Activated CD8-positive, alpha-beta T cell treated with anti-CD3 and anti-CD28 coated beads, Interleukin-2, amount 10 ng/mL, durations not matched to agents 7 days and 5 days (primary cell): ENCODE measurements at places on chromosomes 7 and 10. TPM values are rescaled to one million over a fixed set of nuclear protein-coding genes. Genes with fewer than 3 reads are reported as not detected.

DNA sequence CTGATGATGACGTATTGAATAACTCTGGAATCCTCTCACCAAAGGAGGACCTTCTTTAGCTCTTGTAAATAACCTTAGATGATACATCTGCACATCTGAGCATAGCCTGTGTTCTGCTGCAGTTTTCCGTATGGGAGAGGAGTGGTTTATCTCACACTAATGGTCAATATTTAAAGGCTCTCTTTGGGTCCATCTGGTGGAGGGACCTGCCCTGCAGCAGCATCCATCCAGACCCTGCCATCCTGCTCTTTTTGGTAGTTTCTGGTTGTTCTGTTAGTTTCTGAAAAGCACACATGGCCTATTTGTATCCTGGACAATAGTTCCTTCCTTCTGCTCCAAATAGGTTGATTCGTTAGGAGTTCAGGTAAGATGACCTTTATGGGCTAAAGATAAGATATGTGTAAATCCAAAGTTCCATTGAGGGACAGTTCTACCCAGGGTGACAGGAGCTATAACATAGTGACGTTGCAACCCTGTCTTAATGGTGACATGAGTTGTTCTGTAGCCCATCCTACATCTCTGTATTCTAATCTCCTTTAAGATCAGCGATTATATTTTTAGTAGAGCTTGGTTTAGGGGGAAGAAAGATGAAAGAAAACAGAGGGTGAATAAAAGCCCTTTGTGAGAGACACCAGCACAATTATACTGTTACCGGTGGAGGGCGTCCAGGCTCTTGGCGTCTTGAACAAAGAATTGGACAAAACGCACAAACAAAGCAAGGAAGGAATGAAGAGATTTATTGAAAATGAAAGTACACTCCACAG lies 60.0 kb upstream of the KLF14 start:
- peaks cover 20% of the 10 kb centered on the region for H3K27me3 ChIP-seq
- no peak overlapping the region for H3K27ac ChIP-seq
- H3K4me1 ChIP-seq = no peaks in the 10 kb centered on the region
- no peak for DNase-seq
- H3K4me3 ChIP-seq = no peak overlapping the region
- H3K36me3 ChIP-seq = no peaks in the 10 kb centered on the region

- H3K27ac ChIP-seq = no peak overlapping the region
- no peak overlapping the region for H3K4me3 ChIP-seq
- no peaks in the 10 kb centered on the region for H3K4me1 ChIP-seq
- peaks cover 6% of the 10 kb centered on the region for H3K27me3 ChIP-seq
These were observed 92.4 kb downstream of the HYCC1 start for GRCh38 chr7:22921386-22922086.

DNA sequence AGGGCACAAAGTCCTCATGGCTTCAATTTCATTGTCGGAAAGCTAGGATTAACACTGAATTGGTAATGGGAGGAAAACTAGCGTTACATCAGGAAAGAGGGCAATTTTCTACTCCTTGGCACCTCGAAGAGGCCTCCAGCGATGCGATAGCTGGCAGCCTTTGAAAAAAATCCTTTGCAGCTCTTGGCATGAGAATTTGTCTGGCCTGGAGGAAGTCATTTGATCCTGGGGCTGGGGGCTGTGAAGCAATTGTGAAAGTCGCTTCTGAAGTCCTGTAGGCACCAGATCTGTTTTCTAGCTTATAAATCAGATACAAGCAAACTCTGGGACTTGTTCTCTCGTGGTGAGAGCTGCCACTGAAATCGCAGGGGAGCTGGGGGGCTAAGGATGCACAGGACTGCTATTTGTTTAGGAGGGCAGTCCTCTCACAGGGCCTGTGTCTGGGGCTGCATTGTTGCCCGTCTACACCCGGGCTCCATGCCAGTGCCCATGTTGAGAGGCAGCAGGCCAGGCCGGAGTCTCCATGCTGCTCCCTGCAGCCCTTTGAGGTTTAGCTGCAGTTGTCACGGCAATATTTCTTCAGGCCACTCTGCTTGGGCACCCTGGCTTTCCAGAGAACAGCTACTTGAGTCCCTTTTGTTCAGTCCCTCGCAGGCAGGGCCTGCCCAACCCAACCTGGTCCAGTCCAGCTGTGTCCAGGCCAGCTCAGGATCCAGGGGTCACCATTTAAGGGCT lies 206.8 kb upstream of the LYZL1 start:
- H3K27ac ChIP-seq = no peak overlapping the region
- no peak for DNase-seq
- no peaks in the 10 kb centered on the region for H3K4me1 ChIP-seq
- no peak overlapping the region for H3K4me3 ChIP-seq
- no peaks in the 10 kb centered on the region for H3K36me3 ChIP-seq

DNA sequence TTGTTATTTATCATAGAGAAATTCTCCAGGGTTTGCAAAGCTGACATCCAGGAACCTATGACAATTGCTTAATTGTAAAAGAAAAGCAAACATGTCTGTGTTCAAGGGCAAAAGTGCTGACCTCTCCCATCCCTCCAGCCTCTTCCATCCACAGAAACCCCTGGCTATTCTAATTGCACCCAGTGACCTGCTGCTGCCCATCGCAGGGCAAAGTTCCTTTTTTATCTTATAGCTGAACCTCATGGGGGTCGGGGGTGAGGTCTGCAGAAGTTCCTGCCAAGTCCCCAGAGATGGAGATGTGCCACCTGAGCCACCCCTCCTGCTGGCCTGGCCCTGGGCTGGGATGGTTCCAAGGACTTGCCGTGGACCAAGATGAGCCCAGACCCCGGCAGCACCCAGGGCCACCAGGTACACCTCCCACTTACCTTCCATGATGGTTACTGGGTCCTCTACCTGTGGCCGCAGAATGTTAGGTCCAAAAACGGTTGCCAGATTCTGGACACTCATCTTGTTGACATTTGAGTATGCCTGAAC lies 146.5 kb downstream of the MAPK8 start:
- no peaks in the 10 kb centered on the region for H3K4me1 ChIP-seq
- no peaks in the 10 kb centered on the region for H3K36me3 ChIP-seq
- no peak overlapping the region for H3K27ac ChIP-seq
- no peak for DNase-seq

- H3K27me3 ChIP-seq = no peaks in the 10 kb centered on the region
- no peak for DNase-seq
- H3K4me3 ChIP-seq = no peak overlapping the region
- no peak overlapping the region for H3K27ac ChIP-seq
These were observed 75.8 kb upstream of the PARD3 start for GRCh38 chr10:34890939-34891338.

- H3K4me3 ChIP-seq = peak overlapping the region; percentile 98
- peak overlapping the region; percentile 98 for H3K27ac ChIP-seq
- peak; percentile 60 for DNase-seq
- H3K27me3 ChIP-seq = peaks cover 10% of the 10 kb centered on the region
- peaks cover 61% of the 10 kb centered on the region for H3K4me1 ChIP-seq
These were observed 2.4 kb downstream of the SFMBT2 start for GRCh38 chr10:7408291-7409044.

GRCh38 chr10:131758062-131758938 lies 142.5 kb upstream of the PPP2R2D start:
- no peak for DNase-seq
- no peak overlapping the region for H3K4me3 ChIP-seq
- no peak overlapping the region for H3K27ac ChIP-seq
- no peaks in the 10 kb centered on the region for H3K36me3 ChIP-seq

DNA sequence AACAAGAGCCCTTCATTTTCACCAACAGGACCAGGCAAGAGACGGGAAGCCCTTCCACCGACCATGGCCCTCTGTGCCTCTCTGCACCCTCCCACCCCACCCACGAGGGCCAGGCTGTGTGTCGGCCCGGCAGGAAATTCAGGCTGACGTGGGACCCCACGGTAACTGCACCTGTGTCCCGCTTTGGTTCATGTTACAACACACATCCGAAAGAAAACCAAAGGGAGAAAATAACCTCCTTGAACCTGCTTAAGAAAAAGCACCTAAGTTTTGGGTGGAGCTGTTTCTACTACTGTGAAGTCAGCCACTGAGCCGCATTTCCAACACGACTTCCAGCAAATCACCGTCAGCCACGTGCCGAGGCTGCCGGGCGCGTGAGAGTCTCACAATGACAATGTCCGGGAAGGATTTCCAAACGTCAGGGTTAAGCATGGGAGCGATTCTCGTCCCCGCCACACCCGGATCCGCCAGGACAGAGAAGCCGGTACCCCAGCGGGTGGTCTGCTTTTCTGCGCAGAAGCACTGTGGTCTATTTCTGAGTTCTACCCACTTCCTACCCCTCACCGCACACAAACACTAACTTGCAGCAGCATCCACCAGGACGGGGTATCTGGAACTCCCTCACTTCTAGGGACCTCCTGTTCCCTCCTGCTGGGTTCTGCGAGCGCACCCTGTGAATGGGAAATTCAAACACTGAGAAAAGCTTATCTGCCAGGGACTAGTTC lies 36.6 kb downstream of the AMZ1 start:
- peaks cover 3% of the 10 kb centered on the region for H3K27me3 ChIP-seq
- no peak for DNase-seq
- H3K27ac ChIP-seq = no peak overlapping the region
- H3K4me3 ChIP-seq = no peak overlapping the region
- H3K4me1 ChIP-seq = peaks cover 25% of the 10 kb centered on the region

DNA sequence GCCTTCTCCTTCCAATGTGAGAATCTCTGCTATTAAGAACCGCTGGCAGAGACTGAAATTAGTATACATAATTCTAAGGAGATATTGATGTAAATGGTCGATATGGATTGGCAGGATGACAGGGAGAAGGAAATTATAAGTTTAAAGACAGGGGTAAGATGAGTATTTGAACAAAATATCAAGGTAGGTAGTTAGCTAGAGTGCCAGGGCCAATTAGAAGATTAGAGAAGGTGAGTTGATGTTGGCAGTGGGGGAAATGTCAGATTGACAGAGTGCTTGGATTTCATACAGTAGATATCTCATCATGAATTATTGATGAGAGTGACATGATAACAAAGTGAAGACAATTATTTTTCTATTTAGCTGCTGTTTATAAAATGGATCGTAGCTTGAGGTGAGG lies 74.1 kb downstream of the BTRC start:
- H3K4me1 ChIP-seq = no peaks in the 10 kb centered on the region
- no peaks in the 10 kb centered on the region for H3K36me3 ChIP-seq
- no peak overlapping the region for H3K27ac ChIP-seq
- no peaks in the 10 kb centered on the region for H3K27me3 ChIP-seq
- H3K4me3 ChIP-seq = no peak overlapping the region
- no peak for DNase-seq

GRCh38 chr10:111747751-111748150 lies 435.8 kb downstream of the GPAM start:
- no peak overlapping the region for H3K4me3 ChIP-seq
- H3K4me1 ChIP-seq = no peaks in the 10 kb centered on the region
- H3K27me3 ChIP-seq = no peaks in the 10 kb centered on the region
- no peaks in the 10 kb centered on the region for H3K36me3 ChIP-seq
- no peak overlapping the region for H3K27ac ChIP-seq

DNA sequence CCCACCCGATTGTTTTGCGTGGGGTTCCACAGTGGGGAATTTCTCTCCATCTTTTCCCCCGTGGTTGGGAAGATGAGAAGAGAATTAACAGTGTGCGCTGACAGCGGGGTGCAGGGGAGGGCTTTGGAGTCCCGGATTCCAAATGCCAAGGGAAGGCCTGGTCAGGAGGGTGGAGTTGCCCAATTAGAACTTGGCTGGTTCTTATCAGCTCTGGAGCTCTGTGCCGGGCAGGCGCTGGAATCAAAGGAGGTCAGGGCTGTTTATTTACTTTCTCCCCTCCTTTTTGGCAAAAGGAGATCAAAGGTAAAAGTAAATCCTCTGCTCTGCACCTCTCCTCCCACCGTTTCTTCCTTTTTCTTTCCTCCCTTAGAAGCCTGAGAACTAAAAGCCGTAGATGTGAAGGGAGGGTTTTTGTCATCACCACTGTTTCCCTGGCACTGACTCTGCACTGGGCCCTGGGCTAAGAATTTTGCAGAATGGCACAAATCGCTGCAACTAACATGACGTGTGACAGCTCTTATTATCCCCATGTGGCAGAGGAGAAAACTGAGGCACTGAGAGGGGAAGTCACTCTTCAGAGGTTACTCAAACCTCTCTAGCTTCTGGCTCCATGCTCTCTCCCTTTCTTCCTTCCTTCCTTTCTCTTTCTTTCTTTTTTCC lies 95.2 kb upstream of the ZNF716 start:
- no peaks in the 10 kb centered on the region for H3K4me1 ChIP-seq
- H3K27me3 ChIP-seq = no peaks in the 10 kb centered on the region
- H3K4me3 ChIP-seq = no peak overlapping the region
- no peak for DNase-seq
- no peak overlapping the region for H3K27ac ChIP-seq

- H3K4me1 ChIP-seq = peaks cover 46% of the 10 kb centered on the region
- peak overlapping the region; percentile 86 for H3K4me3 ChIP-seq
- peak overlapping the region; percentile 97 for H3K27ac ChIP-seq
- peaks cover 31% of the 10 kb centered on the region for H3K36me3 ChIP-seq
- H3K27me3 ChIP-seq = no peaks in the 10 kb centered on the region
These were observed 1.3 kb downstream of the BRAT1 start for GRCh38 chr7:2553831-2554581.

GRCh38 chr7:55484834-55485233 lies 87.5 kb downstream of the VOPP1 start:
- no peak for DNase-seq
- peaks cover 29% of the 10 kb centered on the region for H3K36me3 ChIP-seq
- H3K27ac ChIP-seq = no peak overlapping the region
- H3K4me3 ChIP-seq = no peak overlapping the region
- peaks cover 36% of the 10 kb centered on the region for H3K4me1 ChIP-seq
- no peaks in the 10 kb centered on the region for H3K27me3 ChIP-seq

- H3K27ac ChIP-seq = no peak overlapping the region
- peaks cover 7% of the 10 kb centered on the region for H3K4me1 ChIP-seq
These were observed 11.1 kb downstream of the PKD1L1 start for GRCh38 chr7:47937065-47937687.

- no peak for DNase-seq
- H3K27me3 ChIP-seq = peaks cover 38% of the 10 kb centered on the region
- no peak overlapping the region for H3K27ac ChIP-seq
These were observed 5.9 kb downstream of the HECW1 start for GRCh38 chr7:43118313-43118712.

ATRNL1 gene
- total RNA-seq = not detected
